Stimulated activated CD4-positive, alpha-beta T cell treated with anti-CD3 and anti-CD28 coated beads, Interleukin-4, amount 100 ng/mL, for 1 hour (primary cell): ENCODE measurements at places on chromosomes 1 and 21.

DNA sequence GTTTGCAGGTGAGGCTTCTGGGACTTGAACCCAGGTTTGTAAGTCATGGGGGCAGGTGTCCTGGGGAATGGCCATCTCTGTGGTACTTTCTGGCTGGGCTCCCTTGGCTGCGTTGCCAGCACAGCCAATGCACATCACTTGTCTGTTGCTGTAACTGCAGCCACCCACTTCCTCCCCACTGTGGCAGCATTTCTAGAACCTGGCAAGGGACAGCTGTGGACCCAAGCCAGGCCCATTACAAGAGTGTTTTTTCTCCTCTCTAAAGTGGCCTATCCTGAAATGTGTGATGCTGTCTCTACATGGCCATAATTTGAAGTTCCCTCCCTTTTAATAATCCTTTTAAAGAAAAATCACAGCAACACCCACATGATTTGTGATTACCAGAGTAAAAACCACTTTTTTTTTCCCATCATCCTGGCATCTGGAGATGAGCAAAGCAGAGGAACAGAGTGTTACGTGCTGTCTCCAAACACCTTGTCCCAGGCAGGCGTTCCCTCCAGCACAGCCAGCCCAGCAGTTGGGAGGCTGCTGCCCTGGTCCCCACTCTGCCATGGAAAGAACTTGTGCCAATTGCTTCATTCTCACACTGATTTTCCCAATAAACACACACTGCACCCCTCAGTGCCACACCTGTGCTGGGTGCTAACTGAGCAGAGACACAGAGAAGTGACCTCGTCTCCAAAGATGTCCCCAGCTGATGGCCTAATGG lies 360.6 kb upstream of the USP24 start:
- DNase-seq: no peak

DNA sequence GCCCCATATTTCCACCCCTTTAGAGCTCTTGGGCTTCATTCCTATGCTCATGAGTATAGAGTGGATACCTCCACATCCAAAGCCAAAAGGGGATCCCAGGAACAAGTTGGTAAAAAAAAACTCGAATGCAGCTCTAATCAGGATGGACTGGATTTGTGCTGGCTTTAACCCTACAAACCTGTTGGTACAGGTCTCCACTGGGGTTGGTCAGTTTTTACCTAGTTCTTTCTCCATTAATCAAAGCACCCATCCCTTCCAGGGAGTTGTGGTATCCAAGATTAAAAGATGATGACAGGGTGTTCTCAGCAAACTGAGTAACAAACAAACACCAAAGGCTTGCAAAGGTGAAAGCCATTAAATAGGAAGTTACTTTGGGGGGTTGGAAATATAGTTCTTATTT lies 5.9 kb upstream of the CRNN start:
- no peak for DNase-seq

DNA sequence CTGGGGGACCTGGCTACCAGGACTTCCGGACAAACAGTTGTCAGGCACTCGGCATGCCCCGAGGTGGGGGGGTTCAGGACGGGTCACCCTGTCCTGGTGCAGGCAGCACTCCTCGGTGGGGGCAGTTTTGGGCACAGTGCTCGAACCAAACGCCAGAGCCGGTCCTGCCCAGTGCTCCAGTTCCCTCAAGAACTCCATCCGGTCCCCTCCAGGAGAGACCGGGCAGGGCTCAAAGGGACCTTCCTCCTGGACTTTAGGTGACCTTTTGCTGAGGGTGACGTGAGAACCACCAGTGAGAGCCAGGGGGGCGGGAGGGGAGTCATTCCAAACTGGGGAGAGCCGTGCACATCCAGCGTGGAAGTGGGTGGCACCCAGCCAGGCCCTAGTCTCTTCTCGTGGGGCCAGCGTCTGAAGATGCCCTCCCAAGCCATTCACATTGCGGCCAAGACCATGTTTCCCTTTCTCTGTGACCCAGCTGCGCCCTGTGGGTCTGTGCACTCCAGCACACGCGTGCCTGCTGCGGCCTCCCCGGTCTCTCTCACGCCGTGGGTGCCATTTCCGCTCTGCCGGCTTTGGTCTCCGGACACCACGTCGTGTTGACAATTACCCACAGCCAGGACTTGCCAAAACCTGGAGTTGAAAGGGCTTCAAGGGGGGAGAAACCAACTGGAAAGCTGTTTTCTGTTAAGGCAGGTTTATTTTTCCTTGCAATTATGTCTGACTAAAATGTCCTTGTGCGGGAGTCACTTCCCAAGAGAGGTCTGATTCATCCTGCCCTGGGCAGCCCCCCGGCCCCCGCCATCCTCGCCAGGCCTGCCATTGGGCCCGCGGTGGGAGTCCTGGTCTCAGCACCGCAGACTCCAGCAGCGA lies 178.8 kb upstream of the ARHGEF16 start:
- no peak for DNase-seq

- no peak for DNase-seq
These were observed 99.0 kb upstream of the RAB4A start for GRCh38 chr1:229171934-229172333.

DNA sequence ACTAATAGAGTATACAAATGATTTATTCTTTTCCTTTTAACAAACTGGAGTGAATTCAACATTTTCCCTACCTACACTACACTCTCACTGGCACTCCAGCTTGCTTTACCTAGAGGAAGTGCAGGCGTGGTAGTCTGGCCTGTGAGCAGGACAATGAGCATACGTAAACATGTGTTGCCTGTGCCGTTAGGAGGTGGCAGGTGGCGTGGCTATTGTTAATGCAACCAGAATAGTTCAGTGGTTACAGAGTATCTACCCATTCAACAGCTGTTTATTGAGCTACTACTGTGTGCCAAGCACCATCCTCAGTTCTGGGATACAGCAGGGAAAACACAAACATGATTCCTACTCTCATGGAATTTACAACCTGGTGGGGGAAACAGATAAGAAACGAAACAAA lies 299.7 kb upstream of the KAZN start:
- DNase-seq: no peak

- DNase-seq: no peak
These were observed 9.1 kb downstream of the SLC37A1 start for GRCh38 chr21:42522771-42523170.

DNA sequence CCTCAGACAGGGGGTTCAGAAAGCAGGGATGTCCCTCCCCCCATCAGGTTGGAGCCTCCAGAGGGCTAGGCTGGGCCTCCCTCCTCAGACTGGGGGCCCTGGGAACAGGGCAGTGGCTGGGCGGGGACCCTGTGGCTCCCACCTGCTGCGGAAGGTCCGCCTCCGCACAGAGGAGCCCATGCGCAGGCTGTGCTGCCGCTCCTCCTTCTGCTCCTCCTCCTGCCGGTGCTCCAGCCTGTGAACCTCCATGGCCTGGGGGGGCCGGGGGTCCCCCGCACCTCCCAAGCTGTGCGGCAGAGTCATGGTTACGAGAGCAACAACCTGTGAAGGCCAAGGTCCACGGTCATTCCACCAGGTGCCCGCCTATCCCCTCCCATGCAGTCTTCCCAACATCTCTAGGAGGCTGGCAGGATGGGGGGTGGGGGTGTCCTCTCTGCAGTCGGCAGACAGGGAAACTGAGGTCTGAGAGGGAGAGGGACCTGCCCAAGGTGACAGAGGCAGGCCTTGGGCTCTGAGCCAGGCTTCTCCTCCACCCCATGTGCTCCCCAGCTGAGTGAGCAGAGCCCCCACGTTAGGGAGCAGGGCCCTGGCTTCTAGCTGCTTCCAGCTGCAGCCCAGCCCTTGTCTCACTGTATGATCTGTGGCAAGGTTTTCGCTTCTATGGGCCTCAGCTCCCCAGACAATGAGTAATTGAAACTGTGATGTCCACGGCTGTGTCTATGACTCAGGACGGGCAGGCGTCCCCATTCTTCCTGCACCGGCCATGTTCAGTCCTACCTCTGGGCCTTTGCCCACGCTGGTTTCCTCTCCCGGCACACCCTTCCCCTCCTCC lies 3.4 kb downstream of the MYOM3 start:
- no peak for DNase-seq

- no peak for DNase-seq
These were observed 39.3 kb upstream of the CSF3R start for GRCh38 chr1:36522021-36522420.

DNA sequence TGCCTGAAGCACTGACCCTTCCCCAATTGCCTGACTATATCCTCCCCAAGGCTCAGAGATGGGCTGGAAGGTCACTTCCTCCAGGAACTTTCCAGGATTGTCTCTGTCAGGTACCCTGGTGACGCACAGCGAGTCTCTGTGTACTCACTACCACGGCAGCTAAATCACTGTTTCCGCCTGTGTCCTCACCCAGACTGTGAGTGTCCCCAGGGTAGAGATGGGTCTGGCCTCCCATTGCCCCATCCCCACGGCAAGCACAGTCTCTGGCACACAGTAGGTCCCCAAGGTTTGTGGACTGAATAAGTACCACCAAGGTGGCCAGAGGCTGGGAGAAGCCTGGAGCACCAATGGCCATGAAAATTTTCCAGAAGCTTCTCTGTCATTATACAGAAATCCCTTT lies 93.8 kb upstream of the RUNX3 start:
- DNase-seq: no peak

DNA sequence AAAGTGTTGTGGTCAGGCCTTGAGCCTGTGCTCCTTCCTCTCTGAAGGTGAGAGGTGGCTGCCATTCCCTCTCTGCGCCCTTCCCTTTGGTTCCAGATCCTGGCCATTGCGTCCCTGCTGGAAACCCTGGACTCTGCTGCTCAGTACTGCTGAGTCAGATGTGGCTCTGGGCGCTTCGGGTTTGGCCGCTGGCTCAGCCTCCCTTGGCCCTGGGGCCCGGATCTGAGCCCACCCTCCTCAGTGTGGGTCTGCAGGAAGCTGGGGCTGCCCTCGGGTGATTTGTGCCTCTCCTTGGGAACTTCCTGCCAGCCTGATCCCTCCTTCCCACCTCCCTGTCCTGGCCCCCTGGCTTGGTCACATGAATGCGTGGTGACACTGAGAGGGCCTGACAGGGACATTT lies 32.2 kb downstream of the QSOX1 start:
- DNase-seq: no peak

- no peak for DNase-seq
These were observed 204.7 kb downstream of the LHX8 start for GRCh38 chr1:75338616-75339483.

DNA sequence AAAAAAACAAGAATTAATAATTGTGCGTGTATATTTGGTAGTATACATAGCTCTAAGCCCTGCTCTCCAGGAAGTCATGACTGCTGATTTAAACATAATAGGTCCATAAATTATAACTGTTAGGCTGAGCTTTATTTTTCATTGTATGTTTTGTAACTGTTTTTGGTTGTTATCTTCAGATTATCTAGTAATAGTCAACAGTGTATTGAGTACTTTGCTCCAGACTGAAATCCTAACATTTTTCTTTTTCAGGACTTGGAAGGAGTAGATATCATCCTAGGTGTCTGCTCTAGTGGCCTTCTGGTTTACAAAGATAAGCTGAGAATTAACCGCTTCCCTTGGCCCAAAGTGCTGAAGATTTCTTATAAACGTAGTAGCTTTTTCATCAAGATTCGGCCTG lies 90.9 kb downstream of the TMEM200B start:
- no peak for DNase-seq

- DNase-seq: no peak
These were observed 14.9 kb upstream of the CENPS start for GRCh38 chr1:10415211-10415930.

- DNase-seq: no peak
These were observed 144.0 kb downstream of the PGBD5 start for GRCh38 chr1:230282157-230282556.

- DNase-seq: peak; percentile 83
These were observed 35.0 kb upstream of the JAK1 start for GRCh38 chr1:65001231-65001792.

GRCh38 chr1:110125810-110126209 lies 13.6 kb downstream of the UBL4B start:
- no peak for DNase-seq

GRCh38 chr1:233138788-233139585 lies 156.5 kb downstream of the PCNX2 start:
- no peak for DNase-seq

- no peak for DNase-seq
These were observed 188.9 kb upstream of the PLXNA2 start for GRCh38 chr1:208433086-208433485.

GRCh38 chr1:47257224-47257623 lies 25.2 kb upstream of the TAL1 start:
- no peak for DNase-seq

- peak; percentile 61 for DNase-seq
These were observed 677 bp downstream of the AGPAT3 start for GRCh38 chr21:43865540-43866259.

DNA sequence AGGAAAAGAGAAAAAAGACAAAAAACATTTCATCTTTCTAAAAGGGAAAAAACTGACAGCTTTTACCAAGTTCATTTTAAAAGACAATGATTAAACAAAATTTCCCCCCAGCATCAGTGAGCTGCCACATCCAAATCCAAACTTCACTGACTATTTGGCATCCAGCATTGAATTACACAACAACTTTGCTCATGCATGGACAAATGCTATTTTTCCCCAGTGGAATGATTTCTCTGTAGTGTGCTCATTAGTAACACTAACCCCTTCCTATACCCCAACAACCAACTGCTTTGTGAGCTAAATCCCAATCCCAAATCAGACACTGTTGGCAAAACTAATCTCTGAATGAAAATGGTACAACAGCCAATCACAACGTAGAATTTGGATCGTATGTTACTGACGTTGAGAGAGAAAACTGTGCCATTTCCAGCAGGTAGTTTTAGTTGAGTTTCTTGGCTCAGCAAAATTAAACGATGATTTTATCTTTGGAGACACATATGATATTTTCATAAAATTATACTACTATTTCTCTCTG lies 37.9 kb downstream of the PIK3R3 start:
- no peak for DNase-seq

DNA sequence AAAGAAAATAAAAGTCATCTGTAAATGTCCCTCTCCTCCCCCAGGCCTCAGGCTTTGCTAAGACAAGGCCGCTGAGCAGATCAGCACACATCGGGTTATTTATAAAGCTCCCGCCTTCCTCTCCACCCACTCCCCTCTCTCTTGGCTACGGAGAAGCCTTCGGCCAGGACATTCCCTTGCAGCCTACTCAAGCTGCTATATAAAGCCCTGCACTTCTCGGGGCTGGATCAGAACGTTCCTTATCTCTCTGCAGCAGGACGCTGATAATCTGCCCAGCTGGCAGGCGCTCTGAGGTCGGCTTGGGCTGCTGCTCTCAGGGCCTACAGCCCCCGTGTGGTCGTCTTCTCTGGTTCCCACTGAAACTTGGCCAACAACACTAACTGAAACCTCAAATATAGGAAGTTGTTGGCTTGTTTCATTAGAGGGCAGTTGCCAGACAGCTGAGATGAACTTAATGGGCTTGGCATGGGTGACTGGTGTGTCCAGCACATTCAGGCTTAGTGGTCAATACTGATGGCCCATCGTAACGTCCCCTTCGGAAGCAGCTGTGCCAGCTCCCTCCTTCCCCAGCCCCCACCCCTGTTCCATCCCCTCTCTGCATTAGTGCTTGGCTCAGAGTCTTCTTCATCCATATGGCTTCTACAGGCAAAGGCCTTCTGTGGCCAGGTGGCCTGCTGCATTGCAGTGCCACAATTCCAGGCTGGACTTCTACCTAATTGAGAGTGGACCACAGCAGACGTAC lies 64.6 kb downstream of the IER5 start:
- DNase-seq: no peak

DNA sequence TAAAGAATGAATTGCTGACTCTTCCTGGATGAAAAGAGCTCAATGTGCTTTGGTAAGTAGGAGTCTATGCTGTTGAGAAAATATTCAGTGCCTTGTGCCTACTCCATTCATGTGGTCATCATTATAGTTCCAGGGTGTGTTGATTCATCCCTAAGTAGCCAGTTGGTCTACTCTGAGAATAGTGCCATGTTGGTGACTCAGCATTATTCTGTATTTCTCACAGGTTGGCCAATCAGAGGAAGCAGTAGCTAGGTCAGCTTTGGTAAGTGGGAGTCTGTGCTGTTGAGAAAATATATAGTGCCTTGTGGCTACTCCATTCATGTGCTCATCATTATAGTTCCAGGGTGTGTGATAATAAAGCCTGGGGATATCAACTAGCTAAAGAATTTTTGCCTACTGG lies 397.3 kb downstream of the AGBL4 start:
- DNase-seq: no peak
